ENCODE measurements at places on chromosomes 1 and 21.

- no peak for DNase-seq
Measured at GRCh38 chr1:62335656-62336055, 16.4 kb upstream of the KANK4 start.

DNA sequence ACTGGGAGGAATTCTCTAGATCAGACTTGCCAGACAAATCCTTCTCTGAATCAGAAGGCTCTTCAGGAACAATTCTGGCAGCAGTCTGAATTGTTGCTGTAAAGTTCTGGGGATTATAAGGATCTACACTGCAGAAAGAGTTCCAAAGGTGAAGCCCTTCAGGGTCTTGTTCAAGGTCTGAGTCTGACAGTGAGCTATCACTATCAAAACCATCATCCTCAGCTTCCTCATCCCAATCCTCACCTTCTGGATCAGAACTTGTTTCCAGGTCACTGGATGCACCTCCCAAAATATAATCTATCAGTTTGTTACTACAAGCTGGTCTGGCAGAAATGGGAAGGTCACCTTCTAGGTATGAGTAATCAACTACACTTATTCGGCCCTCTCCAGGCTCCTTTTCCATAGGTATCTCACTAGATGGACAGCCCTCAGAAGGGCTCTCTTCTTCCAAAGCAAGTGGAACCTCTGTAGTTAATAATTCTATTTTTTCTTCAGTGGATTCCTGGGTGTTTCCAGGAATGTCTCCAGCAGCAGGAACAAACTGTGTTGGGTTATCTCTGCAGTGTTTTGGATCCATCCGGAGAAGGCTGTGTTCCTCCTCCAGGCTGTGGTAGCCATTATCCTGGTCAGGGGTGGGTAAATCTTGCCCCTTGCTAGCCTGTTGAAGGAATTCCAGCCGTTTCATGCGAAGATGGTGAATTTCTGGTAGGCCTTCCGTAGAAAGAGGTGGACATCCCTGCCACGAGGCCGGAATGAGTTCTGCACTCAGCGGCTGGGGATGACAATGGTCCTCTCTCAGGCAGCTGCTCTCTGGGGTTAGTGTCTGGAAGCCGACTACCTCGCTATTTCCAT is 1.6 kb downstream of the PPP1R15B start:
- no peak for DNase-seq

GRCh38 chr1:9850442-9851162 is 26.8 kb upstream of the CLSTN1 start:
- DNase-seq = no peak

GRCh38 chr21:33898586-33898985 is 17.0 kb downstream of the ATP5PO start:
- no peak for DNase-seq

Measured in bronchial epithelial cell (primary cell).